H1 (cell line): ENCODE measurements at places on chromosomes 4 and X. TPM values are rescaled to one million over a fixed set of nuclear protein-coding genes. Genes with fewer than 3 reads are reported as not detected.

- no peaks in the 10 kb centered on the region for H3K4me1 ChIP-seq
- no peak overlapping the region for H3K4me3 ChIP-seq
- H3K36me3 ChIP-seq: peaks cover 48% of the 10 kb centered on the region
- DNase-seq: no peak
- H3K27me3 ChIP-seq: no peaks in the 10 kb centered on the region
- H3K27ac ChIP-seq: no peak overlapping the region
These were observed 5.0 kb downstream of the NOA1 start for GRCh38 chr4:56972389-56972788.

DNA sequence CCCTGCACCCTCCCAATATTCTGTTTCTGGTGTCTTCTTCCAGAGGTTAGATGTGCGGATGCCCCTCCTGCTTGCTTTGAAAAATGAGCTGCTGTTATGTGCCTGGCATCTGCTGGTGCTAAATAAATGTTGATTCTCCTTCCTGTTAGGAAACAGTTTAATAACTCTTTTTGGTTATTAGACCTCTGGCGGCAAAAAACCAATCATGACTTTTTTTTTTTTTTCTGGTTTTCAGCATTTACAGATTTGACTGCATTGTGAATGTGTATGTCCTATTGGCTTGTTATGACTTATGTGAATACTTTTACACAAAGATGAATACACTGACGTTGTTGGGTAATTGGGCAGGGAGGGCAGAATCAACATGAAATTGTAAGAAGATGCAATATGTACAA, 13.6 kb upstream of the TMEM156 start:
- no peak for DNase-seq
- H3K27ac ChIP-seq: no peak overlapping the region
- H3K27me3 ChIP-seq: no peaks in the 10 kb centered on the region
- peaks cover 9% of the 10 kb centered on the region for H3K4me1 ChIP-seq
- H3K36me3 ChIP-seq: no peaks in the 10 kb centered on the region
- peak overlapping the region; percentile 62 for H3K4me3 ChIP-seq

GRCh38 chrX:40422021-40422420, 158.7 kb upstream of the ATP6AP2 start:
- no peaks in the 10 kb centered on the region for H3K4me1 ChIP-seq
- no peak overlapping the region for H3K4me3 ChIP-seq
- DNase-seq: no peak
- no peaks in the 10 kb centered on the region for H3K27me3 ChIP-seq
- H3K36me3 ChIP-seq: no peaks in the 10 kb centered on the region

SLC49A3 gene
- 5.7 and 8.8 TPM in 2 replicates for total RNA-seq

- no peak overlapping the region for H3K27ac ChIP-seq
- H3K4me1 ChIP-seq: peaks cover 15% of the 10 kb centered on the region
- peak; percentile 45 for DNase-seq
- no peaks in the 10 kb centered on the region for H3K36me3 ChIP-seq
These were observed 52.2 kb upstream of the HGFAC start for GRCh38 chr4:3389233-3390215.

GRCh38 chr4:168570466-168570865, 73.6 kb downstream of the PALLD start:
- no peaks in the 10 kb centered on the region for H3K36me3 ChIP-seq
- no peak overlapping the region for H3K27ac ChIP-seq
- H3K4me3 ChIP-seq: no peak overlapping the region
- H3K27me3 ChIP-seq: no peaks in the 10 kb centered on the region
- DNase-seq: no peak

DNA sequence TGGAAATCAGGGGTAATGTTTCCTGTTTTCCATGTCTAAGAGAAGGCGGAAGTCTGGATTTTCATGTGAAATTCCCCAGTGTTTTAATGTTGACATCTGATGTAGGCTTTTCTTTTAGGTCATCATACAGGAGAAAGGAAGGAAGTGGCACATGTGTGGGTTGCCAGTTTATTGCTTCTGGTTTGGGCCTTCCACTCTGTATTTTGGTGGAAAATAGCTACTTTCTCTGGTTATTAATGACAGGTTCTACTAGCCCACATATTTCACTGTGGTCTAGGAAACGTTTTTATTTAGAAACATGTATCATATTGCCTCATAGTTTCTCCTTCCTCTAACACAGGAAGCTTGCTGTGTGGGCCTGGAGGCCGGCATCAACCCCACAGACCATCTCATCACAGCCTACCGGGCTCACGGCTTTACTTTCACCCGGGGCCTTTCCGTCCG, 7.2 kb downstream of the PDHA1 start:
- no peaks in the 10 kb centered on the region for H3K27me3 ChIP-seq
- no peak for DNase-seq
- H3K4me3 ChIP-seq: no peak overlapping the region
- H3K36me3 ChIP-seq: peaks cover 30% of the 10 kb centered on the region
- no peaks in the 10 kb centered on the region for H3K4me1 ChIP-seq

MAP9 gene
- total RNA-seq: 18.6 and 18.9 TPM in 2 replicates

DNA sequence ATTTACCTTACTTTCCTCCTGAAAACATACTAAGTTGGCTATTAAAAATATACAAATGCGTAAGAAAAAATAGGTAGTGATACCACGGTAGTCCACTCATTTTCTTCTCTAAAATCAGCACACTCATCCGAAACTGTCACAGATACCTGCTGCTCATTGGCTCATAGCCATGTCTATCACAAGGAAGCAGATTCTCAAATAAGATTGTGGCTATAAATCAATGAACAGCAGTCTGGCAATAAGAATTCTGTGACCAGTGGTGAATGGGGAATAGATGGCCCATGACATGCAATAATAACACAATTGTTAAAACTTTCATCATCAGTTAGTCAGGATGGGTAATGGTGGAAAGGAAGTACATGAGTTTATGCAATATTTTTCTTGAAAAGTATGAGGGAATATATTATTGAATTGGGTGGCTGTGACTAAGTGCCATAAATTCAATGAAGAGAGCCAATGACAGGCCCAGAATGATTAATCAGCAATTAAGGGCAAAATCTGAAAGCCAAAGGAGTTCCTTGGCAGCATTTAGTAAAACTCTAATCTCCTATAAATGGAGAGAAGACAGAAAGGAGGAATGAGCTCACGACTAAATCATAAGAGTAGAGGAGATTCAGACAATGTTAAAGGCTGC, 202.3 kb upstream of the NEIL3 start:
- H3K4me3 ChIP-seq: no peak overlapping the region
- no peak overlapping the region for H3K27ac ChIP-seq
- no peaks in the 10 kb centered on the region for H3K4me1 ChIP-seq
- no peaks in the 10 kb centered on the region for H3K36me3 ChIP-seq
- H3K27me3 ChIP-seq: no peaks in the 10 kb centered on the region

DNA sequence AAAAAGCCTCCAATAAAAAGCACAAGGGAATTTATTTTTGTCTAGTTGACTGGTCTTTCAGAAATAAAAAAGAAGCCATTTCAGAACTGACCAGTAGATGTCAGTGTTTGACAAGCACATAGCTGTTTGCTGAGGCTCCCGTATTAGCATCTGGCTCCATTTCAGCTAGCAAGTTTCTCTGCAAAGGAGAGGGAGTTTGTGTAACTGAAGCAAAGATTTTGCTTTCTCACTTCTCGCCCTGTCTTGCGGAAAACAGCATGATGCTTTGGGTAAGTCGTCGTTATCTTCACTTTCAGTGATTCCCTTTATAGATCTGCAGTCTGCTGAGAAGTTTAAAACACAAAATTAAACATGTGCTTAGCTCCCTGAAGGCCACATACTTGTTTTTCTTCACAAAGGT, 85.5 kb downstream of the CT47B1 start:
- no peaks in the 10 kb centered on the region for H3K27me3 ChIP-seq
- H3K27ac ChIP-seq: no peak overlapping the region
- no peaks in the 10 kb centered on the region for H3K36me3 ChIP-seq
- no peak overlapping the region for H3K4me3 ChIP-seq
- H3K4me1 ChIP-seq: no peaks in the 10 kb centered on the region
- DNase-seq: no peak
